ENCODE measurements at places on chromosomes 4 and X. TPM values are rescaled to one million over a fixed set of nuclear protein-coding genes. Genes with fewer than 3 reads are reported as not detected.

- no peaks in the 10 kb centered on the region for H3K27me3 ChIP-seq
- H3K4me1 ChIP-seq, result no peaks in the 10 kb centered on the region
- H3K4me3 ChIP-seq, result no peak overlapping the region
- no peak overlapping the region for H3K27ac ChIP-seq
Measured at GRCh38 chrX:31126205-31126604, 54.4 kb upstream of the FTHL17 start.

- no peaks in the 10 kb centered on the region for H3K4me1 ChIP-seq
- no peaks in the 10 kb centered on the region for H3K36me3 ChIP-seq
- no peak overlapping the region for H3K4me3 ChIP-seq
- H3K27me3 ChIP-seq, result no peaks in the 10 kb centered on the region
- DNase-seq, result no peak
- no peak overlapping the region for H3K27ac ChIP-seq
Measured at GRCh38 chr4:37138019-37138653, 106.4 kb upstream of the NWD2 start.

DNA sequence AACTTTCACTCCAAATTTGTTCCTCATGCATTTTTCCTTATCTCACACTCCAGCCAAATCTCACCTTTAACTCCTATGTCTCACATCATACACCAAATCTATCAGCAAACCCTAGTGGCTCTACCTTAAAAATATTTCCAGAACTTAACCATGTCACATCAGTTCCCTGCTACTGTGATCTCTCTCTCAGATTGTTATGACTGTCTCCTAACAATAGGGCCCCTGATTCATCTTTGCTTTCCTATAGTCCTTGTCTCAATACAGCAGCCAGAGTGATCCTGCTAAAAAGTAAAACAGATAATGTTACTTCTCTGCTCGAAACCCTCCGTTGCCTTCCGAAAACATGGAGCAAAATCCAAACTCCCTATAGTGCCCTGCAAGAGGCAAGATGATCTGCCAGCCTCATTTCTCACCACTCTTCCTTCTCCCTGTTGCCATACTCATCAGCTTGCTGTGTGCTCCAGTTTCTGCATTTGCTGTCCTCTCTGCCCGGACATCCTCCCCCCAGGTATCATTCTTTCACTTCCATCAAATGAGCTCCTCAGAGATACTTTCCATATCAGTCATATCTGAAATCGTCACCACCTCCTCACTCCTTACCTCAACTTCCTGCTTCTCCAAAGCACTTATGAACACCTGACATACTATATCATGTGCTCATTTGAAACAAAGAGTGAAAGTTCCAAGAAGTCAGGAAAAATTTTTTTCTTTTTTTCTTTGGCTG lies 293.4 kb upstream of the NR3C2 start:
- no peaks in the 10 kb centered on the region for H3K27me3 ChIP-seq
- H3K4me3 ChIP-seq, result no peak overlapping the region
- no peaks in the 10 kb centered on the region for H3K36me3 ChIP-seq
- no peak overlapping the region for H3K27ac ChIP-seq

The HMGN5 gene
- 1.5 TPM for total RNA-seq

- no peak overlapping the region for H3K4me3 ChIP-seq
- H3K4me1 ChIP-seq, result no peaks in the 10 kb centered on the region
- no peaks in the 10 kb centered on the region for H3K27me3 ChIP-seq
- H3K27ac ChIP-seq, result no peak overlapping the region
Measured at GRCh38 chr4:61318431-61318830, 118.3 kb downstream of the ADGRL3 start.

- no peak overlapping the region for H3K27ac ChIP-seq
- no peaks in the 10 kb centered on the region for H3K36me3 ChIP-seq
- H3K4me1 ChIP-seq, result no peaks in the 10 kb centered on the region
- H3K27me3 ChIP-seq, result no peaks in the 10 kb centered on the region
Measured at GRCh38 chr4:16056681-16057385, 27.0 kb downstream of the PROM1 start.

GRCh38 chrX:44767308-44767707 lies 76.5 kb upstream of the DUSP21 start:
- H3K4me1 ChIP-seq, result no peaks in the 10 kb centered on the region
- no peak for DNase-seq
- no peak overlapping the region for H3K27ac ChIP-seq
- H3K27me3 ChIP-seq, result no peaks in the 10 kb centered on the region
- no peaks in the 10 kb centered on the region for H3K36me3 ChIP-seq

The MAGEB2 gene
- 0.10 TPM for total RNA-seq

The SMIM31 gene
- not detected for total RNA-seq

The F8 gene
- total RNA-seq, result 12.4 TPM

The UGT2B17 gene
- not detected for total RNA-seq

DNA sequence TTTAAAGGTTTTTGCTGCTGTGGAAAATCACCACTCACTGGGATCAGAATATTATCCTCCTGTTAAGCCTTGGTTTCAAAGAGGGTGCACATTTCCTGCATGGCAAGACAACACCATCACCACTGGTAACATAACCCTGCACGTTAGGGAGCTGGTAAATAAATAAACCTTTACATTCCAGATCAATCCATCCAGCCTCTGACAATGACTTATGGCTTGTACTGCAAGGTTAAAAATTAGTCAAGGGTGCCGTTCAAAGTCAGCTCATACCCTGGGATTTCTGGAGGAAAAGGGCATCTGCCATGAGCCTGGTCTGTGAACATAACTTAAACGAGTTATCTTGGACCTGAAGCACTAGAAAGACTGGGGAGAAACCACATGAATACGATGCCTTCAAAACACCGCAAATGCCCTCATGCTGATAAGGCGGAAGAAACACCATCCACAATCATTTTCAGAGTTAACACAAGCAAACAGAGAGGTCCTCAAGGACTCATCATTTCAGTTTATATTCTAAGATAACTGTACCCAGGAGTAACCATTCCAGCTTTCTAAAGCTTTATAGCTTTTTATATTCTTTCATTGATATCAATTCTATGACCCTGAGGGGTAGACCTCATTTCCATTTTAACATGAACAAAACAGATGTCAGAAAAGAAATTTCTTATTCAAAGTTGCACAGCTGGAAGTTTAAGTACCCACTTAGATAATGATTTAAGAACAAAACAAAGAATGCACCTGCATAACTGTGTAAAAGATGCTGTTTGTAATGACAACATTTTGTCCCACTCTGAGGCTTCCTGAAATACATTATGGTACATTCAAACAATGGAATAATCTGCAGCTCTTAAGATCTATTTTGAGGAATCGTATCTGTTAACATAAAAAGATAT lies 103.1 kb downstream of the NPNT start:
- no peaks in the 10 kb centered on the region for H3K4me1 ChIP-seq
- no peaks in the 10 kb centered on the region for H3K27me3 ChIP-seq
- no peak overlapping the region for H3K27ac ChIP-seq
- DNase-seq, result no peak
- no peaks in the 10 kb centered on the region for H3K36me3 ChIP-seq

The ZXDA gene
- 3.9 TPM for total RNA-seq

- H3K27ac ChIP-seq, result no peak overlapping the region
- H3K4me1 ChIP-seq, result no peaks in the 10 kb centered on the region
- no peak for DNase-seq
- no peaks in the 10 kb centered on the region for H3K27me3 ChIP-seq
Measured at GRCh38 chr4:48504352-48504751, 14.3 kb downstream of the ZAR1 start.

The PLP1 gene
- total RNA-seq, result 0.13 TPM

The CYBB gene
- total RNA-seq, result 0.23 TPM

DNA sequence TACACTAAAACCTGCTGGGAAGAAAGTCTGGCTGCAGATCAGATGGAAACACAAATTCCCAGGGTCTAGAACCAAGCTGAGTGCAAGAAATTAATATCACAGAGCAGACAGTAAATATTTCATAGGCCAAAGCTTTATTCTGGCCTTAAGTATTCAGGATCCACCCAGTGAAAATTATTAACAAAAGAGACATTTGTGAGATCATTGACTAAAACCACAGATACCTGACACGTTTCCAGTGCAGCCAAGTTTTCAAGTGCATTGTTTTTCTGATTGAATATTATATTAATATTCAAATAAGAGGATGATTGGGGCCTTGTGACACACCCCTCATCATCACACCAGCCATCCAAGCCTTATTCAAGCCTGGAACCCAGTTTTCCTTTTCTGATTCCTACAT lies 10.3 kb downstream of the ELOVL6 start:
- no peaks in the 10 kb centered on the region for H3K27me3 ChIP-seq
- no peak overlapping the region for H3K4me3 ChIP-seq
- H3K36me3 ChIP-seq, result no peaks in the 10 kb centered on the region
- DNase-seq, result no peak

DNA sequence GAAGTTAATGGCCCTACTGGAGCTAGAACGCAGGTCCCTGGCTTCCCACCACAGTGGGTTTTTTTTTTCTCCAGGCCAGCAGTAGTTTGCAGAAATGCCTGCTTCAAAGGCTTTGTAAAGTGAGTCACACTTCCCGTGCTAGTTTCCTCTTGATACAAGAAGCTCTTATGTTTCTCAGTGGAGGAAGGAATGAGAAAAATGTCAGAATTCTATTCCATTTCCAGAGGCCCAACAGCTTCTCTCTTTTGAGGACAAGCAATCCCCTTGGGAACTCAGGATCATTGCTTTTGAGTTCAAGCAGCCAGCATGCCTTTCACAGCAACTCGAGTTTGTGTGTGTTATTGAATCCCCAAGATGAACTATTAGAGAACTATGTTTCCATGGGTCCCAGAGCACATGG lies 134.3 kb downstream of the GUCY2F start:
- H3K4me3 ChIP-seq, result no peak overlapping the region
- no peaks in the 10 kb centered on the region for H3K27me3 ChIP-seq
- DNase-seq, result no peak
- no peaks in the 10 kb centered on the region for H3K4me1 ChIP-seq
- H3K36me3 ChIP-seq, result no peaks in the 10 kb centered on the region

GRCh38 chr4:72218953-72219352 lies 187.2 kb downstream of the NPFFR2 start:
- no peaks in the 10 kb centered on the region for H3K36me3 ChIP-seq
- DNase-seq, result no peak
- no peak overlapping the region for H3K27ac ChIP-seq
- no peak overlapping the region for H3K4me3 ChIP-seq
- H3K4me1 ChIP-seq, result no peaks in the 10 kb centered on the region

- H3K4me1 ChIP-seq, result peaks cover 15% of the 10 kb centered on the region
- H3K36me3 ChIP-seq, result no peaks in the 10 kb centered on the region
- no peak for DNase-seq
- H3K27ac ChIP-seq, result no peak overlapping the region
- no peak overlapping the region for H3K4me3 ChIP-seq
Measured at GRCh38 chr4:98663226-98664006, 5.0 kb upstream of the TSPAN5 start.

The NEUROG2 gene
- not detected for total RNA-seq

DNA sequence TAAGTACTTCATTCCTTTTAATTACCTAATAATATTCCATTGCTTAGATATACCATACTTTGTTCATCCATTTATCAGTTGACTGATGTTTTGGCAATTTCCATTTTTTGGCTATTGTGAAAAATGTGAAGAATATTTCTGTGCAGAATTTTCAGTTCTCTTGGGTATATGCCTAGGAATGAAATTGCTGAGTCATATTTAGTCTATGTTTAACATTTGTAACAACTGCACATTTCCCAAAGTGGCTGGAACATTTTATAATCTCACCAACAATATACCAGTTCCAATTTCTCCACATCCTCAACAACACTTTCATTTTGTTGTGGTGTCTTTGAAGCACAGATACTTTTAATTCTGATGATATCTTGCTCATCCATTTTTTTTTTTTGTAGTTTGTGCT lies 215.5 kb downstream of the PDGFC start:
- no peak for DNase-seq
- no peaks in the 10 kb centered on the region for H3K36me3 ChIP-seq
- no peak overlapping the region for H3K27ac ChIP-seq
- no peaks in the 10 kb centered on the region for H3K4me1 ChIP-seq
- no peaks in the 10 kb centered on the region for H3K27me3 ChIP-seq

DNA sequence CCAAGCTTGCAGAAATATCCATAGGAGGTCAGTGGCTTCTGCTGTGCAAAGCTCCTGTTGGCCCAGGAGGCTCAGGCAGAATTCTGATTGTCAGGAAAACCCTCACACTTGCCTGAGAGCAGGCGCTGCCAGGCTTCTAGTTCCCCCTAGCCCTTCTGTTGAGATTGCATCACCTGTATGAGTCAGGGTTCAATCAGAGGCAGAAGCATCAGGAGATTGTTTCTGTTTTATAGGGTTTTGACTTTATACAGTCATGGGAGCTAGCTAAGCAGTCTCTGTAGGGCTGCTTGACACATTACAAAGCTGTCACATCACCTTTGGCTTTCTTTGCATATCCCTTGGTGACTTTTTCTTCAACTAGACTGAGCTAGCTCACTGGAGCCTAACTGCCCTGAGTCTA lies 27.8 kb downstream of the DIPK2B start:
- no peak overlapping the region for H3K27ac ChIP-seq
- H3K4me1 ChIP-seq, result no peaks in the 10 kb centered on the region
- peak; percentile 5 for DNase-seq
- no peaks in the 10 kb centered on the region for H3K27me3 ChIP-seq
- no peaks in the 10 kb centered on the region for H3K36me3 ChIP-seq

The MTNR1A gene
- 0.23 TPM for total RNA-seq

- H3K36me3 ChIP-seq, result no peaks in the 10 kb centered on the region
- no peak overlapping the region for H3K4me3 ChIP-seq
- H3K27me3 ChIP-seq, result no peaks in the 10 kb centered on the region
- DNase-seq, result no peak
- no peaks in the 10 kb centered on the region for H3K4me1 ChIP-seq
Measured at GRCh38 chr4:145436114-145436513, 45.5 kb upstream of the SMAD1 start.

The CWH43 gene
- not detected for total RNA-seq

- peak; percentile 12 for DNase-seq
- H3K4me1 ChIP-seq, result no peaks in the 10 kb centered on the region
- no peak overlapping the region for H3K4me3 ChIP-seq
Measured at GRCh38 chr4:184168406-184169019, 49.2 kb downstream of the ENPP6 start.

The EGF gene
- not detected for total RNA-seq

The ANXA10 gene
- not detected for total RNA-seq

DNA sequence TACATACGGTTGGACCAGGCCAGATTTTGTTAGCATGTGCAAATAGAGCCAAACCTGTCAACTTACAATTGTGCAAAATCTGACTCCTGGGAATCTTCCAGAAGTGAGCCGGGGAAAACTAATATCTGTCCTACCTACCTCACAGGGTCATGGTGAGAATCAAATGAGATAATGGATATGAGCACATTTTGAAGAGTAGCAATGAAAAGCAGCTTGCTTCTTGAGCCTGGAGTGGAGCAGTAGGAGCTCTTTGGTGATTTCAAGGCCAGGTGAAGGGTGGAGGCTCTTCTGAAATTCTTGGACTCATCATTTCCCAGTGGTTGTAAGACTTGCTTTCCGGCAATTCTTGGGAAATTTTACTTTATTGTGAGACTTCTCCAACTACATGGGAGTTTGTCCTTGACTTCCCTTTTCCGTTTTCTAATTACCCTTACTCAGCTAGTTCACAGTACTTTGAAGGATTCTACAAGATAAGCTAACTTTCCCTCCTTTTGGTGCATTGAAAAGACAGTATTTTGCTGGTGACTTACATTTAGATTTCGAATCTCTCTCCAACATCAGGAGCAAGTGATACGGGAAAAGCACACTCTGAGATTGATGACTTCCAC lies 12.2 kb downstream of the PLAC1 start:
- H3K36me3 ChIP-seq, result no peaks in the 10 kb centered on the region
- no peak overlapping the region for H3K4me3 ChIP-seq
- H3K27me3 ChIP-seq, result no peaks in the 10 kb centered on the region
- H3K27ac ChIP-seq, result no peak overlapping the region
- no peaks in the 10 kb centered on the region for H3K4me1 ChIP-seq
